ENCODE measurements at places on chromosomes 3 and 15.

DNA sequence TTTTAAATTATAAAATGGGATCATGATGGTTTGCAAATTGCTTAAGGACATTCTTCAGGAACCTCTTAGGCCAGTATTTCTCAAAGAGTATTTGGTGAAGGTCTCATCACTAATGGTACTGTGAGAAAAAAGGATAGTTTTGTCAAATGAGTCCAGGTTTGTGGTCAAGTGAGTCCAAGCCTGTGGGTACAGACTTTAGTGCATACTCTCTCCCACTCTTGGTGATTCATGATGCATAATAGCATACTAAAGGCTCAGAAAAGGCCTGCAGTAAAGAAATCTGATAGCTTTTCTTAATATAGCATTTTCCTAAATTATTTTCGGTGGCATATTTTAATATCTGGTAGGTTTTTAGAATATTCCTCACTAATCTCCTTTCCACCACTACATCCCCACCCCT lies 20.0 kb downstream of the BOC start:
- peak; percentile 79 for DNase-seq

- no peak for DNase-seq
Measured at GRCh38 chr3:9158865-9159630, 90.4 kb downstream of the SRGAP3 start.

- peak; percentile 3 for DNase-seq
Measured at GRCh38 chr15:44633603-44634002, 29.9 kb downstream of the SPG11 start.

DNA sequence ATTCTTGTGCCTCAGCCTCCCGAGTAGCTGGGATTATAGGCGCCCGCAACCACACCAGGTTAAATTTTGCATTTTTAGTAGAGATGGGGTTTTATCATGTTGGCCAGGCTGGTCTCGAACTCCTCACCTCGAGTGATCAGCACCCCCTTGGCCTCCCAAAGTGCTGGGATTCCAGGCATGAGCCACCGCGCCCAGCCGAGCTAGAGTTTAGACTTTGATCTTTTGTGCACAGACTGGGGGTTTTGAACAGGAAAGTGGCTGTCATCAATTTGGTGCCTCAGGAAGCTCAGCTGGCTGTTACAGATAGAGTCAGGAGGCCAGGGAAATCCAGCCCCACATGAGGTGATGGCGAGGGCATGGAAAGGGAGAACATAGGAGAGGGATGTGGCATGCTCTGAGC lies 19.3 kb upstream of the IREB2 start:
- no peak for DNase-seq

- no peak for DNase-seq
Measured at GRCh38 chr15:49412797-49413196, 10.2 kb upstream of the FGF7 start.
